ENCODE measurements at places on chromosomes 2 and 18. TPM values are rescaled to one million over a fixed set of nuclear protein-coding genes. Genes with fewer than 3 reads are reported as not detected.
A peak's percentile ranks its signal among the peaks of the same experiment; 100 is the strongest.

The ZNF892 gene
- 0.29 TPM for total RNA-seq

The ESPNL gene
- total RNA-seq = 0.04 TPM

The ZNF397 gene
- total RNA-seq = 15.1 TPM

The NUP35 gene
- 46.8 TPM for total RNA-seq

The ZNF396 gene
- total RNA-seq = 2.0 TPM

The CD28 gene
- total RNA-seq = 0.11 TPM

The MYOM1 gene
- 0.29 TPM for total RNA-seq

DNA sequence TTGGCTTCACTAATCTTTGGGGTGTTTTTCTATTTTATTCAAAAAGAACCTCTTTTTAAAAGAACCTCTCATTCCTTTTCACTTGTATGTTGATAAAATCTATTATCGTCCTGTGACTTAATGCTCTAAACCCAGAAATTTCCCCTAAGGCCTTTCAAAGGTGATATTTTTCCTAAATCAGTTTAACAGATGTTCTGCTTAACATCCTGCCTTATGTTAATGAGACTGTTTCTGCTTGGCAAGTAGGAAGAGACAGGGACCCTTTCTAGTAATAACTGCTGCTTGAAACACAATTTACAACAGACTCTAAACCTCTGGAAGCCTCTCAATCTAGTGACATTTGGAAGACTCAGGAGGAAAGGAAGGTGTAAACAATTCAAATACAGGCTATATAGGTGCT lies 128.8 kb downstream of the KCNJ3 start:
- H3K36me3 ChIP-seq = no peaks in the 10 kb centered on the region
- H3K27me3 ChIP-seq = no peaks in the 10 kb centered on the region
- no peak overlapping the region for H3K4me3 ChIP-seq
- DNase-seq = no peak

DNA sequence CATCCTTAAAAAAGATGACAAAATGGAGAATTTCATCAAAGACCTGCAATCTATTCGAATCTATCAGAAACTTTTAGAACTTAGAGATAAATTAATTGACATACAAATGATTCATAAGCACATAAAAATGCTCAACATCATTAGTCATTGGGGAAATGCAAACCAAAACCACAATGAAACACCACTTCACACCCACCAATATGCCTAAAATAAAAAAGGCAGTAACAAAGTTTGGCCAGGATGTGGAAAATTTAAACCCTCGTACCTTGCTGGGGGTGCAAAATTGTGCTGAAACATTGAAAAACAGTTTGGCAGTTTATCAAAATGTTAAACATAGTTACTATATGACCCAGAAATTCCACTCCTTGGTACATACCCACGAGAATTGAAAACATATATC lies 11.5 kb upstream of the EIF2AK3 start:
- no peaks in the 10 kb centered on the region for H3K27me3 ChIP-seq
- H3K4me3 ChIP-seq = no peak overlapping the region
- no peak overlapping the region for H3K27ac ChIP-seq
- peaks cover 5% of the 10 kb centered on the region for H3K4me1 ChIP-seq

DNA sequence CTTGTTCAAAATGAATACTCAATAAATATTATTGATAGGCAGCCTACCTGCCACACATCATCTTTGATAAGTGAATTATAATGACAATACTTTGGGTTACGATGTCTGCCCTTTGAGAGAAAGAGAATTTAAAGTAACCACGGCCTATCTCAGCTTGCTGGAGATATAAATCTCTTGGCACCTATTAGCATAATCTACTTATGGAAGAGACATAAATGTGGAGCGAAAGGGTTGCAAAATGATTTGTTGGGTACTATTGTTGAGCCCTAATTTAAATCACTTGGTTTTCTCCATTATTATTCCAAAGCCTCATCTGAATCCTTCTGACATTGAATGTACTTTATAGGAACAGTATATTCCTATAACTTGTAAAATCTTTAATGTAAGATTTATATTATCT lies 520.1 kb downstream of the DPP10 start:
- H3K36me3 ChIP-seq = no peaks in the 10 kb centered on the region
- DNase-seq = no peak
- no peak overlapping the region for H3K4me3 ChIP-seq
- H3K27me3 ChIP-seq = no peaks in the 10 kb centered on the region
- H3K27ac ChIP-seq = no peak overlapping the region

- H3K4me1 ChIP-seq = no peaks in the 10 kb centered on the region
- DNase-seq = no peak
- H3K27me3 ChIP-seq = no peaks in the 10 kb centered on the region
- H3K27ac ChIP-seq = no peak overlapping the region
Observed at GRCh38 chr2:146189541-146189940, 1655.3 kb upstream of the ACVR2A start.

DNA sequence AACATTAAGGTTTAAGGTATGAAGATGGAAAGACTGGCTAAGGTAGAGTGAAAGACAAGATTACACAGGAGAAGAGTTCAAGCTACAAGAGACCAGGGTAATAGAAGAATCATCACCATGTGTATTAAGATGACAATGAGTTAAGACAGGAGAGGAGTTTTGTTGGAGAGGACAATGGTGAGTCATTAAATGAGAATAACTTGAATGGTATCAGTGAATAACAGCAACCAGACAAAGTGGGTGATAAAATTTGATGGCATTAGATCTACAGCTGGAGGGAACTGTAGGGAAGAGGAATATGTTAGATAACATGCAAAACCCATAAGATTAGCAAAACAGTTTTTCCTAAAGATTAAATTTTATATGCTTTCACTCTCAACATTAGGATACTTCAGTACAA lies 18.8 kb upstream of the ENOSF1 start:
- H3K4me3 ChIP-seq = no peak overlapping the region
- peak overlapping the region; percentile 0 for H3K27ac ChIP-seq
- no peaks in the 10 kb centered on the region for H3K27me3 ChIP-seq
- peak; percentile 46 for DNase-seq
- H3K36me3 ChIP-seq = peaks cover 80% of the 10 kb centered on the region

DNA sequence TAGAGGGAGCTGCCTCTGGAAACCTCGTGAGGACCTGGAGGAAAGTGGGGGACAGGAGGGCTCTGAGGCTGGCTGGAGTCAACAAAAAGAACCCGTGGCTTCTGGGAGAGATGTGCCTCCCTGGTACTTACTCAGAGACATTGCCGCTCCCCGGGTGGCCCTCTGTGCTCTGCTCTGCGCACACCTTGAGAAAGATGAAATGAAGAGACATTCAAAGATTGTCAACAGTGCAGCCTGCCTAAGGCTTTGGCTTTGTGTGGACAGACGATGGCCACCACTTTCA lies 14.5 kb downstream of the CYS1 start:
- no peak for DNase-seq
- no peaks in the 10 kb centered on the region for H3K27me3 ChIP-seq
- no peaks in the 10 kb centered on the region for H3K36me3 ChIP-seq
- H3K4me1 ChIP-seq = no peaks in the 10 kb centered on the region

DNA sequence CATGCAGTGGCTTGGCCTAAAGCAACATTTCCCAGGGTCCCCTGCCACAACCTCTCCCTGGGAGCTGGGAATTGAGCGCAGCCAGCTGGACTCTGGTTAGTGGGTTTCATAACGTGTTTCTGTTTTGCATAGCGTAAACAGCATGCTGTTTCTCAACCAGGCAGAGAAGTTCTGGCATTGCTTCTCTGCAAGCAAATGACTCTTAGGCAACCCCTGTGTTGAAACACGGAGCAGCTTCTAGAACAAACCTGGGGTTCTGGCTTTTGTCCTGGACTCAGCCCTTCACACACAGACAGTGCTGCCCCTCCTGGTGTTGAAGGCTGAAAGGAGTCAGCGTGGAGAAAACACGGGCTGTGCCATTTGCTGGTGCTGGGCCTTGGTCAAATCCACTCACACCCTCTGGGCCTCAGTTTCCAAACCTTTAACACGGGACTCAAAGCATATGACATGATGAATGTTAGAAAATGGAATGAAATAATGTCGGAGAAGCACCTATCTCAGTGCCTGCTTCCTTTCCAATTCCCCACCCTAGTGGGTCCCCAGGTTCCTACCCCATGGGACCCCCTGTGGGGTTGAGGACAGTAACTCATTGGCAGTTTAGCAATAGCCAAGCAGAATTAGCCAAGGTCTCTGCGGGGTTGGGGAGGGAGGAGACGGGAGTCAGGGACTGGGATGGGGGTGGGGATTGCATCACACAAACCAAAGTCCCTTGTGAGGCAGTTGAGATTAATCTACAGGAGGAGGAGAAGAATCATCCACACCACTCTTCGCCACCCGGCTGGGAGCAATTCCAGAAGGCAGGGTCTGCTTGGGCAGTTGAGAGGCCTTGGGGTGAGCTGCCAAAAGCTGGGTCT lies 30.2 kb upstream of the IL1R2 start:
- H3K27ac ChIP-seq = no peak overlapping the region
- H3K36me3 ChIP-seq = no peaks in the 10 kb centered on the region
- no peak for DNase-seq
- H3K27me3 ChIP-seq = peaks cover 53% of the 10 kb centered on the region
- no peaks in the 10 kb centered on the region for H3K4me1 ChIP-seq
- H3K4me3 ChIP-seq = no peak overlapping the region

DNA sequence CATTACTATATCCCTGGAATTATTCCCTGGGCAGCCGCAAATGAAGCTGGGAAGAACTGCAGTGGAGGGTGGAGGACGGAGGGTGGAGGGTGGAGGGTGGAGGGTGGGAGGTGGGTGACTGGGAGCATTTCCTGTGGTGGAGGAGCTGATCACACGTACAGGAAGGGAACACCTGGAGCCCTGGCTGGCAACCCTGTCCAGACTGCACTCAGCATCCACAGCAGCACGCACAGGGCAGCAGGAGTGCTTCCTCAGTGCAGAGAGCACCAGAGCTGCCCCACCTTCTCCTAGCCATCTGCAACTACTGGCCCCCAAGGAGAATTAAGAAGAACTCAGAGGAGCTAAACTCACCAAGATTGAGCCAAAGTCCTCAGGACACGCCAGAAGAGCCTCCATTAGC lies 249.9 kb downstream of the EIPR1 start:
- H3K27me3 ChIP-seq = peaks cover 71% of the 10 kb centered on the region
- no peaks in the 10 kb centered on the region for H3K36me3 ChIP-seq
- no peak for DNase-seq
- no peak overlapping the region for H3K27ac ChIP-seq
- no peak overlapping the region for H3K4me3 ChIP-seq

GRCh38 chr2:189960346-189960745 lies 102.2 kb downstream of the MSTN start:
- no peak overlapping the region for H3K27ac ChIP-seq
- H3K36me3 ChIP-seq = no peaks in the 10 kb centered on the region
- no peaks in the 10 kb centered on the region for H3K27me3 ChIP-seq

DNA sequence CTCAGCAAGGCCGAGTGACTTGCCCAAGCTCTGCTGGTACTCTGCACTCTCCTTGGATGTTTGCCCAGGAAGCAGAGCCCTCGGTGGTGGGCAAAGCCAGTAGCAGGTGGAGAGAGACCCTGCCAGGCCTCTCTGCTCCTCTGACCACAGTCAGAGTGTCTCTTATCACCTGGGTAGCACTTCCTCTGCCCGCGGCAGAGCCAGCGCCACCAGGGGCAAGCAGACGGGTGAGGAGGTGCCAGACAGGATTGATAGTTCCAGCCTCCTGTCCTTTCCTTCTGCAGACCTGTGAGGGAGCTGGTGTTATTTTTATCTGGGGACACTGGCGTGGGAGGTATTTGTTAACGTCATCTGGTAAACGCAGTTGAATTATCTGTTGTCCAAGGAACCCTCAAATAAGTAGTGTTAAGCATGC lies 152.9 kb downstream of the SMAD7 start:
- DNase-seq = no peak
- no peaks in the 10 kb centered on the region for H3K27me3 ChIP-seq
- peaks cover 8% of the 10 kb centered on the region for H3K4me1 ChIP-seq
- no peak overlapping the region for H3K4me3 ChIP-seq
- H3K27ac ChIP-seq = no peak overlapping the region

- H3K36me3 ChIP-seq = no peaks in the 10 kb centered on the region
- H3K4me1 ChIP-seq = no peaks in the 10 kb centered on the region
- H3K4me3 ChIP-seq = no peak overlapping the region
- DNase-seq = no peak
- peaks cover 7% of the 10 kb centered on the region for H3K27me3 ChIP-seq
Observed at GRCh38 chr2:118048401-118048800, 34.5 kb upstream of the CCDC93 start.

GRCh38 chr2:164538240-164538866 lies 82.9 kb downstream of the GRB14 start:
- no peak overlapping the region for H3K4me3 ChIP-seq
- no peak overlapping the region for H3K27ac ChIP-seq
- H3K27me3 ChIP-seq = no peaks in the 10 kb centered on the region

DNA sequence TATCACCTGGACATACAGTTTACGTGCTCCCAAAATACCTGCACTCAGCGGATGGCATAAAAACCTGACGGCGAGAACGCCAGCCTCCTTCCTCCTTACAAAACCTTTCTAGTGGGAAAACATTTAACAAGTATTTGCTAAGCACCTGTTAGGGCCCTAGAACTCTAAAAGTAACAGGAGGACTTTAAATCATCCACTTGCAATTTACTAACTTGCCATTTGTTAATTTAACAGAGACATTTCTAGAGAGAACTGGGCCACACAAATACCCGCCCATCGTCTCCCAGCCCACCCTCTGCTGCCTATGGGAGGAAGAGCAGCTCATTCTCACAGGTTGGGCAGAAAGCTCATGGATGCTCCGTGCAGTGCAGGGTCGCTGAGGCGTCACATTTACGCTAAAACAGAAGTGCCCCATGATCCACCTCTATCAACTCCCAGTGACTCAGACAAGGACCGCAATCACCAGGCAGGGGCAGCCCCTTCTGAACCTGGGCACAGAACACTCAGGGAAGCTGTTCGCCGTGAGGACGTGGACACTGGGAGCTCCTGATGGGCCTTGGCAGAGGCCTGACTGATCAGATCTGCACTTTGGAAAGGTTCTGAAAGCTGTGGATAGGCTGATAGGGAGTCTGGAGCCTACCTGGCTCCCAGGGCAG lies 106.9 kb downstream of the HDAC4 start:
- peak; percentile 17 for DNase-seq
- H3K27me3 ChIP-seq = no peaks in the 10 kb centered on the region
- peaks cover 70% of the 10 kb centered on the region for H3K4me1 ChIP-seq
- H3K36me3 ChIP-seq = no peaks in the 10 kb centered on the region
- peak overlapping the region; percentile 84 for H3K27ac ChIP-seq

DNA sequence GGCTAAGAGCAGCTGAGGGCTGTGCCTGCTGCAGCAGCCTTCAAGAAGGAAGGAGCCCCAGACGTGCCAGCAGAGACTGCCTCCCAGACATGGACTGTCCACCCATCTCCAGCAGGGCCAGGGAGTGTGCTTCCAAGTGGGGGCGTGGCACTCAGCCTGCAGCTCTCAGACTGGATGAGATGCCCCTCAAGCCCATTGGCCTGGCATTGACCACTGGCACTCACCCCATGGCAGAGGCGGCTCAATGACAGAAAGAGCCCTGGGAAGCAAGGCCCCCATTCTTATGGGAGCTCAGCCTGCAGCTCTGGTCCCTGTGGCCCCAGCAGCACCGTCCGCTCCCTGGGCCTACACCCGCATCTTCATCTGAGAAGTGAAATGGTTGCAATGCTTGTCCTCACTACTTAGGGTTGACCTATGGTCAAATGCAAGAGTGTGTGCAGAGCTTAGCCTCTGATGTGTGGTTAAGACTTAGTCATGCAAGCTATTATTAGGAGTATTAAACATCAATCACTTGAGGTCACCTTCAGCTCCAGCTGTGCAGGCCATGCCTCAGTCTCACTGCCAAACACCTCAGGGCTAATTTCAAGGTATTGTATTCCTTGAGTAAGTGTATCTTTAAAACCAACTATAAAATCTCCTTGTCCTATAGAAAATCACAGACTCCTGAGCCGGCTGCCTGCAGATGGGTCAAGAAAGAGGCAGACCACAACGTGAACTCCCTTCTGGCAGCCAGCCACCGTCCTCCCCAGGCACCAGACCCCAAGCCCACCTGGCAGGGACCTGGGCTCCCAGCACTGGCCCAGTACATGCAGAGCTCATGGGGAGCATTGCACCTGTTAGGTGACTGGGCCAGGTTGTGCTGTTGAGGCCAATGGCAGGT lies 194.8 kb downstream of the NDUFA10 start:
- no peak overlapping the region for H3K4me3 ChIP-seq
- H3K4me1 ChIP-seq = no peaks in the 10 kb centered on the region
- H3K27me3 ChIP-seq = no peaks in the 10 kb centered on the region
- no peaks in the 10 kb centered on the region for H3K36me3 ChIP-seq
- H3K27ac ChIP-seq = no peak overlapping the region
